Psoas muscle (tissue), 8 donors: ENCODE measurements at places on chromosomes 3 and 15.

- no peaks in the 10 kb centered on the region for H3K36me3 ChIP-seq
- no peaks in the 10 kb centered on the region for H3K27me3 ChIP-seq
- no peak for DNase-seq
- no peak overlapping the region for H3K4me3 ChIP-seq
- H3K27ac ChIP-seq = no peak overlapping the region
Observed at GRCh38 chr15:74391582-74392450, 24.4 kb upstream of the CYP11A1 start.

- H3K36me3 ChIP-seq = no peaks in the 10 kb centered on the region
- DNase-seq = no peak
- peak overlapping the region; percentile 7 for H3K27ac ChIP-seq
- H3K4me1 ChIP-seq = peaks cover 19% of the 10 kb centered on the region
- no peaks in the 10 kb centered on the region for H3K27me3 ChIP-seq
- H3K4me3 ChIP-seq = no peak overlapping the region
Observed at GRCh38 chr3:124266487-124266886, 274.6 kb upstream of the ROPN1 start.

DNA sequence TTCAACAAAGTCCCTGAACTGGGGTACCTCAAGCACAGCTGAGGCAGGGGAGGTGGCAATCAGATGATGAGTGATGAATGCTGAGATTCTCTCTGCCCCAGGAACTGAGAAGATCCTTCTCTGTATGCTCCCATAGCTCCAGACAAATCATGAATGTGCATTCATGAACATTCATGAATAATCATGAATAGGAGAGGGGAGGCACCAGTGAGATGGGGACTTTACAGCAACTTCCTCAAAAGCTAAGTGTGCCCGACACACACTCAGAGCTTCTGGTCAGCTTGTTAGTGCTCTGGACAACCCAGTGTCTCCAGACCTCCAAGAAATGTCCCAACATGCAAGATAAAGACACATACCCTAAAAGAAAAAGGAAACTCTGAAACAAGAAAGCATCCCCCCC, 24.3 kb downstream of the LRRC2 start:
- peaks cover 93% of the 10 kb centered on the region for H3K36me3 ChIP-seq
- H3K4me3 ChIP-seq = no peak overlapping the region
- peak overlapping the region; percentile 74 for H3K27ac ChIP-seq
- DNase-seq = no peak
- H3K4me1 ChIP-seq = peaks cover 37% of the 10 kb centered on the region

- H3K27me3 ChIP-seq = no peaks in the 10 kb centered on the region
- no peak overlapping the region for H3K27ac ChIP-seq
- no peaks in the 10 kb centered on the region for H3K36me3 ChIP-seq
- no peak for DNase-seq
Observed at GRCh38 chr3:30984855-30985749, 90.6 kb upstream of the GADL1 start.

GRCh38 chr3:106692624-106693023, 684.6 kb upstream of the CCDC54 start:
- H3K4me3 ChIP-seq = no peak overlapping the region
- H3K27me3 ChIP-seq = no peaks in the 10 kb centered on the region
- no peaks in the 10 kb centered on the region for H3K36me3 ChIP-seq
- DNase-seq = no peak
- no peaks in the 10 kb centered on the region for H3K4me1 ChIP-seq

DNA sequence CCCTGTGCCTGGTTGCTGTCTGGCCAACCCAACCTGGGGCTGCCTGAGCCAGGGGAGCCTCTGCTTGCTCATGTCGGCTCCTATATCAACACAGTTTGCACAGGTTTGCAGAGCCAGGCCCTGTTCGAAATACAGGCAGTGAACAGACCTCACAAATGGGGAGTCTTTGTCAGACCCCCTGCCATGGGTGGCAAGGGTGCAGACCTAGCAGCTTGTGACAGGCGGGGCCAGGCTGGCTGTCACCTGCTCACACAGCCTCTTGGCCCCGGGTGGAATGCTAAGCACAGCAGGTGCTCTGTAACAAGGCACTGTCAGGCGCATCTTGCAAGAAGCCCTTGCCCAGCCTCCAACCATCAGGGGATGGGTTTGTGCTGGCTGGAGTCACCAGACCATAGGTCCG, 47.3 kb downstream of the BDH1 start:
- peaks cover 4% of the 10 kb centered on the region for H3K36me3 ChIP-seq
- H3K27me3 ChIP-seq = no peaks in the 10 kb centered on the region
- H3K4me3 ChIP-seq = no peak overlapping the region
- DNase-seq = no peak

- H3K4me1 ChIP-seq = no peaks in the 10 kb centered on the region
- no peak overlapping the region for H3K4me3 ChIP-seq
- no peak for DNase-seq
- H3K27me3 ChIP-seq = no peaks in the 10 kb centered on the region
- H3K27ac ChIP-seq = no peak overlapping the region
- no peaks in the 10 kb centered on the region for H3K36me3 ChIP-seq
Observed at GRCh38 chr15:101807345-101807945, 4.1 kb downstream of the OR4F6 start.

DNA sequence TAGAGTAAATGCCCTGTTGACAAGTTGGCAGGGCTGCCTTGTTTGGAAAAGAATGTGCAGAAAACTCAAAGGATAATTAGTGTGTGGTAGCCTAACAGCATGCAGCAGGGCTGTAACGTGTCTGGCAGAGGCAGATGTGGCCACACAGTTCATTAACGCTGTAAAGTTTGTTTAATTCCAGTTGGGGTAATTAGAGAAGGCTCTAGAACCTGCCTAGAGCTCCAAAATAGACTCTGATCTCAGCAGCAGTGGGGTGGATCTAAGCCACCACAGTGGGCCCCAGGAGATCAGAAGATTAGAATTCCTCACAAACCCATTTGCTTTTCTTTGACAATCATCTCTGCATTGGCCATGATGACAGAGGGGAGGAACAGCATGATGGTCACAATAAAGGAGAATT, 65.1 kb upstream of the LEKR1 start:
- peaks cover 5% of the 10 kb centered on the region for H3K4me1 ChIP-seq
- H3K4me3 ChIP-seq = no peak overlapping the region
- H3K27ac ChIP-seq = no peak overlapping the region
- H3K36me3 ChIP-seq = no peaks in the 10 kb centered on the region

- H3K27me3 ChIP-seq = no peaks in the 10 kb centered on the region
- peaks cover 14% of the 10 kb centered on the region for H3K4me1 ChIP-seq
- no peaks in the 10 kb centered on the region for H3K36me3 ChIP-seq
Observed at GRCh38 chr3:129207479-129207878, 23.8 kb upstream of the CNBP start.
